ENCODE measurements at places on chromosomes 11 and 22.

DNA sequence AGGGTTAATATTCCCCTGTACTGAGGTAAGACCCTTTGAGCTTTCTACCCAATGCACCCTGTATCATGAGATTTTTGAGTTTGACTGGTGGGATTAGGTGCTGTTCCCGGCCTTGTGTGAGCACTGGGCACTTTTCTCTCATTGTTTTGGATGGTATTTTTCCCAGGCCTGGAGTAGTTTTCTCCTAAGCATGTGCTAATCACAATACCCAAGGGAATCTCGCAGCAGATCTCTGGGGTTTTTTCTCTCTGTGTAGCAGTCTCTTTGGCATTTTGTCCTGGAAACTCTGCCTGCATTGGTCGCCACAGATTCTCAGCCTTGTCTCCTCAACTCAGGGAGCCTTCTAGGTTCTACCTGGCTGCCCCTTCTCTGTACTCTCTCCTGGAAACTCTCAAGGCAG is 19.9 kb downstream of the IGHMBP2 start:
- no peak for DNase-seq

GRCh38 chr11:75268626-75269366 is 28.2 kb downstream of the TPBGL start:
- no peak for DNase-seq

GRCh38 chr22:38513063-38513462 is 7.0 kb upstream of the DDX17 start:
- DNase-seq, result no peak

GRCh38 chr11:133040289-133040900 is 491.9 kb downstream of the OPCML start:
- no peak for DNase-seq

DNA sequence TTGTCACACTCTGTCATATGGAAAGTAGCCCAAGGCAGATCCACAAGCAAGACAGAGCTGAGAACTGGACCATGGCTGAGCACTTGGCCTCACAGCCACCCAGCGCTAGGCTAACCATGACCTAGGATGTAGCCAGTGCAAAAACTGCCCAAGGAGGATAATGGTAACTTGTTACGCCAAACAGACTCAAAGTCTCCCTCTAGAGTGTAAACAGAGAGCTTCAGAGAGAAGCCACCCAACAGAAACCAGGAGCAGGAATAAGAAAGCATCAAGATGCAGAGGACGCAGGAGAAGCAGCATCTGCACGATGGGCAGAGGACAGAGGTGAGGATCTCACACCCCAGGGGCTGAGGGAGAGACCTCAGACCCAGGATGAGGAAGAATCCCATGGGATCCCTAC is 97.9 kb downstream of the RCN1 start:
- DNase-seq, result no peak

- no peak for DNase-seq
Measured at GRCh38 chr11:72012897-72013721, 14.4 kb downstream of the IL18BP start.

GRCh38 chr11:121535129-121535796 is 82.5 kb upstream of the SORL1-AS1 start:
- DNase-seq, result no peak

DNA sequence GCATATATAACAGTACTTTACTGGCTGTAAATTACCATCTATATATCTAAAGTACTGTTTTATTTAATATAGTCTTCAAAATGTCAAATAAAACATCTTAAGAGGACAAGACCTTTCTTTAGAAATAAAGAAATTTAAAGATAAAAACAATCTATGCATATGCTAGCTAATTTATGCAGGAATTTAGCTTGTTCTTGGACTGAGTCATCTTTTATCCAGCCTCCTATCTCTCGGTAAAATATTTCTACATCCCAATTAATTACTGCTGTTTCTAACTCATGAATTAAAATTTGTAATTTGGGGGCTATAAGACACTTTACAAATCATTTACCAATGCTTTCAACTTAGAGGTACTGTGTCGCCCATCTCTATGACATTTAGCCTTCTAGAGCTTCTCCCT is 72.8 kb upstream of the DDI1 start:
- no peak for DNase-seq

GRCh38 chr11:118252688-118253087 is 523 bp upstream of the MPZL3 start:
- DNase-seq, result no peak

- DNase-seq, result no peak
Measured at GRCh38 chr22:30825711-30826505, 131.2 kb downstream of the OSBP2 start.

DNA sequence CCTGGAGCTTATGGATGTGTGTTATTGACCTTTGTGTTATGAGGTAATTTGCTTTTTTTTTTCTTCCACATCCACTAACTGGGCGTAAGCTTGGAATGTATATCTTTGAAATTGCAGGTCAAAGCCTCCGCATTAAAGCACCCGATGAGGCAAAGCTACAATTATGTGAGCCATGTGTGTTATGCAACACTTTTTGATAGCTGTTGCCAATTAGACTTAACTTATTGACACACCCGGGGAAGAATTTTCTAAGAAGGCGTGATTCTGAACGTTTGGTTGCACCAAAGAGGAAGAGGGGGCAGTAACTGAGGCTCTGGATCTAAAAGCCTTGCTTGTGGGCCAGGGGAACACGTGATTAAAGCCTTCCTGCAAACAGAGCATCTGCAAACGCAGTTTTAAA is 610 bp upstream of the TEX12 start:
- no peak for DNase-seq

- no peak for DNase-seq
Measured at GRCh38 chr11:119685111-119685746, 43.8 kb downstream of the NECTIN1 start.

GRCh38 chr22:32476281-32477195 is 1.9 kb downstream of the FBXO7 start:
- DNase-seq, result no peak

Measured in DMS 273 treated with DMSO at 0.1 percent for 48 hours (cell line).